ENCODE measurements at places on chromosomes 2 and 18.

- DNase-seq = no peak
Observed at GRCh38 chr2:20674974-20675679, 8.2 kb downstream of the GDF7 start.

GRCh38 chr2:239153806-239154591 lies 246.8 kb downstream of the HDAC4 start:
- no peak for DNase-seq

- DNase-seq = no peak
Observed at GRCh38 chr2:217063238-217063755, 203.4 kb upstream of the TNP1 start.

DNA sequence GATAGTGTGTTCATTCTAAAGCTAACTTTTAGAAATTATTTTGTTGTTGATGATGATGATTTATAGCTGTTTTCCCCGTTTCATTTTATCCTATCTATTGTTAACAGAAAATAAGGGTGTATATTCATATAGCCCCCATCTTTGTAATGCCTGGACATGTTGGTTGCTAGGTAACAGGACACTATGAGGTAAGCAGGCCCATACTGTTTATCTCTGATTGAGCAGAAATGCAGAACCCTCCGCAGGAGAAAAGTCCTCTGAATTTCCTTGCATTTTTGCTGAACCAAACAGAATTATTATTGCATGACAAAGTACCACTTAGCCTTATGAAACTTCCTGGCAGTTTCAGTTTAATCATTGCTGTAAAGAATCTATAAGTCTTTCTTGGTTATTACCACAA lies 339.4 kb downstream of the DCC start:
- DNase-seq = no peak

DNA sequence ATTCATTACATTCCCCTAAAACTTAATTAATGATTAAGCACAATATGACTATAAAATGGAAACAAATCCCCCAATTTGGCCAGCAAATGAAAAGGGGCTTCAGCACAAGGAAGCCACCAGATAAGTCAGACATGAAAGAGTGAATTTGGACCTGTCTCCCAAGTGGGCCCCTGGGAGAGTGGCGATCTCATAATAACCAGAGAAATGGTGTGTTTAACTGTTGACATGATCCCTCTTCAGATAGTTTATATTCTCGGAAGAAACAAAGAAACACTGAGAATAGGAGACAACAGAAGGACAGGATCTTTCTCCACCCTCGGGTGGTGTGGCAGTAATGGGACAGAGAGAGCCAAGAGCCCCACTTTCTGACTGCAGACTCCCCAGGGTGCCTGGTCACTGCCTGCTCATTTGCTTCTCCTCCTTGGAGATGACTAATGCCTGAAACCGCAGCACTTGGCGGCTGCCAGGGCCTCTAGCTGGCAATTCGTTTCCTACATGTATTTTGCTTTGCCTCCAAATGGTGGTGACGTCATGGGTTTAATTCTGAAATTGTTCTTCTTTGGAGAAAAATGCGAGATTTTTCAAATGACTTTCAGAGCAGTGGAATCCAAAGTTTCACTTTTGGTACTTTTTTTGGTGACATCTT lies 46.4 kb upstream of the SPP2 start:
- DNase-seq = no peak

GRCh38 chr2:172285010-172285621 lies 142.3 kb upstream of the ITGA6 start:
- DNase-seq = no peak

DNA sequence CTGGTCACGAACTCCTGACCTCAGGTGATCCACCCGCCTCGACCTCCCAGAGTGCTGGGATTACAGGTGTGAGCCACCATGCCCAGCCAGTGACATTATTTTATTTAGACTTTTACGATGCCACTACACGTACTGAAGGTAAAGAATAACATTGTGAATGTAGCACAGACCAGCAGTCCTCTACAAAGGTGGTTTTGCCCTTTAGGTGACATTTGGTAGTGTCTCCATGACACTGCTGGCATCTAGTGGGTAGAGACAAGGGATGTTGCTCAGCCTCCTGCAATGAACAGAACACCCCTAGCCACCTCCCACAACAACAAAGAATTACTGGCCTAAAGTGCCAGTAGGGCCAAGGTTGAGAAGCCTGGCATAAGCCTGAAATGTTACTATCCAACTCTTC lies 69.5 kb downstream of the MYOM1 start:
- DNase-seq = no peak

GRCh38 chr2:222424729-222425671 lies 657 bp downstream of the SGPP2 start:
- DNase-seq = peak; percentile 11
